ENCODE measurements at places on chromosomes 6 and 20.

- peak; percentile 91 for DNase-seq
These were observed 734 bp downstream of the TPBG start for GRCh38 chr6:82364087-82365015.

GRCh38 chr6:131640100-131640499 is 3.0 kb downstream of the ENPP3 start:
- DNase-seq = no peak

GRCh38 chr20:48171626-48172356 is 386.5 kb upstream of the SULF2 start:
- DNase-seq = no peak

DNA sequence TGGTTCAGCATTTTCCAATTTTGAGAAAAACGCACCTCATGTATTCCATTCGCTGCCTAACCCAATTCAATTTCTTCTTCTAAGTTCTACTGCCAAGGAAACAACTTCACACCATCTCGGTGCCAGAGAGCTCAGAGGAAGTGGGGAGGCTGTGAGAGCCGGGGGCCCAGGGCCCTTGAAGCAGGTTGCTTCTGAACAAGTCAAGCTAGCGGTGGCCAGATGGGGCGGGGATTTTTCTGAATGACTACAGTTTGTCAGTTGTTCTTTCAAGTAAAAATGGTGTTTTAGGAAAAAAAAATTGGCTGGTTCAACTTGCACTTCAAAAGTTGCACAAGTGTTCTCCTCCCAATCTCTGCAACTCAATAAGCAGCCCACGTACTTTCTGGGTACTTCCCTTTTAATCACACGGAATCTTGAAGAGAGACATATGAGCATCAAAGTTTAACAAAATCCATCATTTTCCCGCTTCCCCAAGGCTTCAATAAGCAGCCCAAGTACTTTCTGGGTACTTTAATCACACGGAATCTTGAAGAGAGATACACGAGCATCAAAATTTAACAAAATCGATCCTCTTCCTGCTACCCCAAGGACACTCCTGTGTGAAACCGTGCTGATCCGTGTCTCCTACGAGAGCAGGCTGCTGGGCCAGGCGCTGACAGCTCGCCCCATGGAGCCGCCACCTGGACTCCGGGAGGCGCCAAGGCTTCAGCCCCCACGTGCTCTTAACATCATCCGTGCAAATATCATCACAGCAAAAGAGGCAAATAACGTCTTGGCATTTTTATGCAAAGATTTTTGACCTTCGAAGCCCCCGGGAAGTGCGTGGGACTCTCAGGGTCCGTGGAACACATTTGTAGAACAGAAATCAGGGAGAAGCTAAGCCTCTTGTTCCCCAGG is 186.7 kb upstream of the PDE10A start:
- no peak for DNase-seq

GRCh38 chr20:36836591-36837269 is 39.2 kb upstream of the TLDC2 start:
- peak; percentile 56 for DNase-seq

DNA sequence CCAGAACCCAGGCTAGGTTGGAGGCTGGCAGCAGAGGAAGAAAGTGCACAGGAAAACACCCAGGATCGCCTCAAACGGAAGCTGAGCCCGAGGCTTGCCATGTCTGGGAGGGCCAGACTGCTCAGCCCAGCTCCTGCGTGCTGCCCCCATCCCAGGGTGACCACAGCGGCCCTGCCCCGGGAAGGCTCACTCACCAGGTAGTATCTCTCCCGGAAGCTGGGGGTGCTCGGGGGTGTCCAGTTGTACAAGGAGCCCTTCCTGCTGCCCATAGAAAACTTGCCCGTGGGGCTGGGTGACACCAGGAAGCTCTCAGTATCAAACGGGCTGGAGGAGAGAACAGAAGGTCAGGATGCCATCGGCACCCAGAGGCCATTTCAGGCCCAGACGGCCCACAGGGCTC is 86.9 kb downstream of the RIPOR3 start:
- DNase-seq = no peak

DNA sequence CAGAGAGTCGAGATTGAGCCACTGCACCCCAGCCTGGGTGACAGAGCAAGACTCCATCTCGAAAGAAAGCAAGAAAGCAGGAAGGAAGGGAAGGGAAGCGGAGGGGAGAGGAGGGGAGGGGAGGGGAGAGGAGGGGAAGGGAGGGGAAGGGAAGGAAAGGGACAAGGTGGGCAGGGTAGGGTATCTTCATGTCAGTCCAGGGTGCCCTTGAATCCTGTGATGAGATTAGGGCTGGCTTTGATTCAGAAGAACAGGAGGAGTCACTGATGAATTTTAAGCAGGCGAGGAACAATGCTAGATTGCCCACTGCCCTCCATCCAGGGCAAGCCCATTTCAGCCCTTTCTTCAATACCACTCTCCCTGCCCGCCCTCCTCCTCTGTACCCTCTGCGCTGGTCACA is 35.0 kb upstream of the EPB41L1 start:
- DNase-seq = no peak

DNA sequence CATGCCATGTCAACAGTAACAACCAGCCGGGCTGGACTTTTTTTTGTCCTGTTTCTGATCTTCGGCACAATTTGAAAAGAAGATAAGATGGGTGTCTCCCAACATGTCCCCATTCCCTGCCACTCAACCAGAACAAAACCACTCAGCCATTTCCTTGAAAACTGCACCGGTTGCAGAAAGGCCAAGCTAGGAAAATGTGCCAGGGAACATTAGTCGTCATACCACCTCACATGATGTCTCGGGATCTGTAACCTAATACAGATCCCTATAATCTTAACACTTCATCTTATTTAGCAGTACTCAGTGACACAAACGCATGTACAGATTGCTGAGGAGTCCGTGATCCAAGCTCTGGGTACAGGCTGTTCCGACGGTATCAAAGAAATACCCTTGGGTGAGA is 46.5 kb downstream of the ALDH8A1 start:
- peak; percentile 23 for DNase-seq

GRCh38 chr6:84456803-84457202 is 229.4 kb upstream of the CEP162 start:
- no peak for DNase-seq

DNA sequence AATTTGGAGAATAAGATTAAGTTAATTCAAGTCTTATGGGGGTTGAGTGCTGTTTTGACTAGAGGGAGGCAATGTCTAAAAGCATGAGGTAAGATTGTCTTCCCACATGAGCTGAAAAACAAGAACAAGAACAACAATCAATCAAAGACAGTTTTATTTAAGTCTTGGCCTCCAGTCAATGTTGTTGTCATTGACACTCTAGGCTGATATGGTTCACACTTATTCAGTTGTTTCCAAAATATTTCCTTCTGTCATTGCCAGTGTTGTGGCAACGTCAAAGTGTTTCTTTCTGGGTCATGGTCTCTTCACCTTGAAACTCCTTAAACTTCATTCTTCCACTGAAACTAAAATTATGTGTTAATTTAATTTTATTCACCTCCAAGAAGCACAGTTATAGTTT is 72.4 kb downstream of the GRIK2 start:
- no peak for DNase-seq

GRCh38 chr6:142756215-142756630 is 188.8 kb downstream of the HIVEP2 start:
- peak; percentile 81 for DNase-seq

DNA sequence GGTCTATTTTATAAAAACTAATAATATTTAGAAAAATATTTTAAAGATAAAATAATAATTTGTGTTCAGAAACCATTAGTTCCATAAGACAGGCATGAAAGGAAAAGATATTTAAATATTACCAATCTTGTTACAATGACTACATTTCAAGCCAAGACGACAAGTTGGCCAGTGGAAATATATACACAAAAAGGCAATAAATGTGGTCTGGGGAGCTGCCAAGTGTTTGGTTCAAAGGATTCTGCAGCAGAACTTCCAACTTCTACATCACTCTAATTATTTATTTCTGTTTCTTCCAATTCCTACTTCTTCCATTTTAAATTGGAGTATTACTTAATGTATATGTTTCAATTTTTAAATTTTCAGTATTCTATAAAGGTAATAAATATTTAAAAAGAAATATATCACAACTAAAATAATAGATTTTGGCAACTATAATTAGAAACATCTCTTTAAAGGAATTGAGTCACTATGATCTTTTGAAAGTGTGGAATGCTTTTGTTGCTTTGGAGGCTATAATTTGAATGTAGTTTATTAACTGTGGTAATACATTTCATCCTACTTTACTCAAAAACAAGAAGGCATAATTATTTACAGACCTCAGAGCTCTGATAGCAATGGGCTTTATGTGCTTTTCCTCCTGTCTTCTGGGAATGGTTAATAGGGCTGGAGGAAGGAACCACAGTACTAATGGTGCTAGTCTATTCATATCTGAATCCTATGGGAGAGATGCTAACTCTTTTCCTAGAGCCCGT is 129.7 kb upstream of the FAM184A start:
- DNase-seq = peak; percentile 81

DNA sequence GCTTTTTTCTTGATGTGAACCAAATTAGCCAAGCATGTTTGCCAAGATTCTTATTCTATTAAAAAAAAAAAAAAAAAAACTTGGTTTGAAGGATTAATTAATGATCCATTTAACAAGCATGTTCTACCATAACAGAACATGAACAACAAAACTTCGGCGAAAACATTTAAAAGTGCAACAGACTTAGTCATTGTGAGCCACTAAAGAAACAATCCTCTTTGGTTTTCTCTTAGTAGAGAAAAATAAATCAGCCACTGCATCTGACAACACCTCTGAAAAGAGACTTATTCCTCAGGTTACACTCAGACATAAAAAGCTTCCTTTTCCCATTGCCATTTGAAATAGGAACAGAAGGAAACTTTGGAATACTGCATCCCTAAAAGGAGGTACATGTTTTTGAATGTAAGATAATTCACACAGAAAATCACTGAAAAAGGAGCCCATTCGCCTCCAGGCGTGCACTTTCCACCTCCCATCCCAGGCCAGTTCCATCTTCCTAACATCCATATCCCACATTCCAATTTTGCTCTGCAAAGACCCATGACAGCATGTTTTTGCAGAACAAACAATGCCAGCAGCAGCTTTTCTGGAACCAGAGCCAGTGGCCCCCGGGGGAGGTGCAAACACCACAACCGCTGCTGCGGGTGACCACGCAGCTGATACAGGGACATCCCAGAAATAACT is 79.5 kb downstream of the ZMYND8 start:
- peak; percentile 81 for DNase-seq

DNA sequence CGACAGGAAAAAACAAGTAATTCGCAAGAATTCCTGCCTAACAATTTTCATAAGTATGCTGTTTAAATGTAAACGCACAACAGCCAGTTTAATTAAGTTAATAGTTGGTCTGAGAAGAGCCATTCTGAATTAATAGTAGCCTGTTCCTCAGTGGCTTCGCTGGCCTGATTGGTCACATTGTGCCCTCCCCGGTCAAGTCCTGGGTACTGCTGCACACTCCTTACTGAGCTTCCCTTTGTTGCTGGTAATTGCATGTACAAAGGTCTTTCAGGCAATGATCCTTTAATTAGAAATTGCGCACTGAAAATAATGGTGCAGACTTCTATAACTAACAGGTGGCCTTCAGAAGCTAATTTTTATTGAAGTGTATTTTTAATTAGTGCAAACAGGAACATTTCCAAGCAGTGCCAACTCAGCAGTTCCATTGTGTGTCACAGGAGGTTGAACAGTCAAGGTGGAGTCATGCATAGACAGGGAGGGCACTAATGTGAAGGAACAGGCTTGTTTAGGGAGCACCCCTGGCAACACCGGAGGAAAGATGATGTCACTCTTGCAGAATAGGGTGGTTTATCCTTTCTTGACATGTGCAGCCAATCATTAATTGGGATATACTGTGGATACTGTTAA is 92.6 kb upstream of the SLC22A23 start:
- DNase-seq = no peak

GRCh38 chr6:113083947-113084346 is 736.8 kb downstream of the RFPL4B start:
- no peak for DNase-seq

GRCh38 chr20:10249048-10249770 is 30.6 kb downstream of the SNAP25 start:
- no peak for DNase-seq

DNA sequence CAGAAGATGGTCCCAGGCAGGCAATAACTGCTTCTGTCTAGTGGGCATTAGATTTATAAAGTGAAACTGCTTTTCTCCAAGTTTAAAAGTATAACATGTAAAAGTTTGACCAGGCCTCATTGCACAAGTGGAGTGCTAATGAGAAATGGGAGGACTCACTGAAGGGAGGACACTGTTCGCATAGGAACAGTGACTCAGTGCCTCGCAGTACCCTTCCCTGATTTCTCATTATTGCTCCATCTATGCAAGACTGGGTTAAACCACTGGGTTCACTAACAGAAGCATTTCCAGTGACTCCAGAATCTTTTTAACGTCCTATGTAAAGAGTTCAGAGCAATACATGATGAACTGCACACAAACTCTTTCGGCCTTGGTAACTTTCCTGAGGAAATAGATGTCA is 79.6 kb downstream of the PCSK2 start:
- no peak for DNase-seq

DNA sequence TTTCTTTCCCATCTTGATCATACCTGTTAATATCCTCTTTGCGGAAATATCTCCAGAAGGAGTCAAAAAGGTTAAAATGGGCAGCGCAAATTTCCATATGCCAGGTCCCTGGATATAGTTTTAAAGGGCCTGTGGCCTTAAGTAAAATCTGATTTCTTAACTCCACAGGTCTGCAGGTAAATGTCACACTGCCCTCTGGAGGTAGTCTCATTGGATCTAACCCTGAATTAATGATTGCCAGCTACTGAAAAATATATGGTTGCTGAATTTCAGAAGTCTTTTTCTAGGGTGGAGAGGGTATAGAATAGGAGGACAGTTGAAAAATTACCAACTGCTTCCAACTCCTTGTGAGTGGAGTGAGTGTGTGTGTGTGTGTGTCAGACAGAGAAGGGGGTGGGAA is 8.5 kb downstream of the MOXD1 start:
- peak; percentile 38 for DNase-seq

DNA sequence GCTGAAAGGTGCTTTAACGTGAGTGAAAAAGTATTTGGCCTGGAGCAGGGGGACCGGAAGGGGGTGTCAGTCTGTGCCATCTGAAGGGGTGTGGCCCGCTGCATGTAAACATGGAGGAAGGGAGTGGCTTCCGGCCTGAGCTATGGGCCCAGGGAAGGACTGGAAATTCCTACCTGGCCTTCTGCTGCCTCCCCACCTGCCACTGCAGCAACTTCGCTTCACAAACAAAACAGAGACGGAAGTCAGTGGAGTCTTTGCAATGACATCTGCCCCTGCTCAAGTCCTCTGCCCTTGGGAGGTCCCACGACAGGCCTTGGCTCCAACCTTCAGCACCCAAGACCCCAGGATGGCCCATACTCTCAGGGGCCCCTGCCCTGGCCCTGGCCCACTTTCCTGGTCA is 28.1 kb upstream of the FOXP4 start:
- DNase-seq = no peak

- no peak for DNase-seq
These were observed 55.0 kb downstream of the SOX4 start for GRCh38 chr6:21648475-21649050.
